ENCODE measurements at places on chromosomes 11 and 22.

DNA sequence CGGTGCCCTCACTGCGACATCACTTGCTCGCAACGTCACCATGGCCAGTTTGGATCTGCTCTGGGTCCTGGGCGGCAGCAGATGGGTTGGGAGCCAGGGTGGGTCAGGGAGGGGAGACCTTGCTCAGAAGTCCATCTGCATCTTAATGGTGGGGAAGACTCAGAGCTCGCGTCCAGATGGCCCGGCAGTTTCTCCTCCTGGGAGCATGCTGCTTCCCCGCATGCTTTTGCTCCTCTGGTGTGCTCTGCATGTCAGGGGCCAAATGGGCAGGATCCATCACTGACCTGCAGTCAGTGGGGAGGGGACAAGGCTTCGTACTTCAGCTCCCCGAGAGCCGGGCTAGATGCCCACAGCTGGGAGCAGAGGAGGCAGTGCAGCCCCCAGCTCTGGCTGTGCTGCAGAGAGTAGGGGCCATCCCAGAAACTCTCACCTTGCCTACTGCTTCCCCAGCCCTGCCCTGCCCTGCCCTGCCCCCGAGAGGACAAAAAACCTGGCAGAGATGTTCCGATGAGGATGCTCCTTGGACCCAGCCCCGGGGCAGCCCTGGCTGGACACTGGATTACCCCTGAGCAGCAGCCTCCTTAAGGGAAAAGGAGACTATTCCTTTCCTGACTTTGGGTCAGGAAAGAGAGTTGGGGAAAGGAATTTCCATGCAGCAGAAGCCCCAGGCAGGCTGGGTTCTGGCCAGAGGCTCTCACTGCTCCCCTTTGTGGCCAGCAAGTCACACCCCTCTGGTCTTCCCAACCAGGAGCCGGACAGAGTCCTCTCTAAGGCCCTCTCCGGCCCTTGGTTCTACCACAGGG, 149.9 kb downstream of the PKNOX2 start:
- DNase-seq: no peak

- no peak for DNase-seq
These were observed 45.6 kb downstream of the OR4D9 start for GRCh38 chr11:59556917-59557348.

DNA sequence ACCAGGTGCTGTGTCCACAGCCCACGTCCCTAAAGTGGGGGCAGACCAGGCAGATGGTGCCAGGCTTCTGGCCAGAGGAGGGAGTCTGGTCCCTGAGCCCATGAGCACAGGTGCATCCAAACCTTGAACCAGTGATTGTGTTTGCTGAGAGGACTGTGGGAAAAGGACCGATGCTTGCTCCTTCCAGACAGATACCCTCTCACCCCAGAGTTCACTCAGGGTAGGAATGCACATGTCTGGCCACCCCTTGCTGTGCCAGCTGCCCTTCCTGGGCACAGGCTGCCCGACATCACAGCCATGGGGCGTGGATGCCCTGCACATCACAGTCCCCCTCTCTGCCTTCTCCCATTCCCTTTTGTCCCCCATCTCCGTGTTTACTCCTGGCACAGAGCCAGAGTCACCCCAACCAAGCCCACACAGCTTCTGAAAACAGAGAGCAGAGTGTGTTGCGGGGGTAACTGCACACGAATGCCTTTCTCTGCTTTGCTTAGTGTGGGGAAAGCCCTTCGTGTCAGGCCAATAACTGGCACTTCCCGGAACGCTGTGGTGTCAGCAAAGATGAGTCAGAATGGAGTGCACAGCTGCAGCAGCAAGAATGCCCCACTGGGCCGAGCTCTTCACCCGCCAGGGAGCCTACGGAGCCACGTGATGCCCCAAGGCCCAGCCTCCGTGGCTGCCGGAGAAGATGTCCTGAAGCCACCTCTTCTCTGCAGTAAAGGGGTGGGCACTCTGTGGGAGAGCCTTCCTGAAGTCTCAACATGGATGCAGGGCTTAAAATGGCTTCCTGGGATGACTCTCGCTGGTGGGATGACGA, 7.6 kb downstream of the CARS1 start:
- peak; percentile 88 for DNase-seq

- no peak for DNase-seq
These were observed 67.0 kb upstream of the EIF3D start for GRCh38 chr22:36595940-36596339.

DNA sequence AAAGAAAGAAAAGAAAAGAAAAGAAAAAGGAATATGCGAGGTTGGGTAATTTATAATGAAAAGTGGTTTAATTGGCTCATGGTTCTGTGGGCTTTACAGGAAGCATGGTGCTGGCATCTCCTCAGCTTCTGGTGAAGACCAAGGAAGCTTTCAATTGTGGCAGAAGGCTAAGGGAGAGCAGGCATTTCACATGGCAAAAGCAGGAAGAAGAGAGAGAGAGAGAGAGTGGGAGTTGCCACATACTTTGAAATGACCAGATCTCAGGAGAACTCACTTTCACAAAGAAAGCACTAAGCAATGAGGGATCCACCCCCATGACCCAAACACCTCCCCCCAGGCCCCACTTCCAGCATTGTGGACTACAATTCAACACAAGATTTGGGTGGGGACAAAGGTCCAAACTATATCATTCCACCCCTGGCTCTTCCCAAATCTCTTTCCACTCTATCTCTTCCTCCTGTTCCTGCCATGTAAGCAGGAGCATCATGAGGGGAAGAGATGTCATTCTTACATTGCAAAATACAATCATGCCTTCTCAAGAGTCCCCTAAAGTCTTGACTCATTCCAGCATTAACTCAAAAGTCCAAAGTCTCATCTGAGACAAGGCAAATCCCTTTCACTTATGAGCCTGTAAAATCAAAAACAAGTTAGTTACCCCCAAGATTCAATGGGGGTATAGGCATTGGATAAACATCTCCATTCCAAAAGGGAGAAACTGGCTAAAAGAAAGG, 38.9 kb downstream of the LINC01488 start:
- DNase-seq: no peak

DNA sequence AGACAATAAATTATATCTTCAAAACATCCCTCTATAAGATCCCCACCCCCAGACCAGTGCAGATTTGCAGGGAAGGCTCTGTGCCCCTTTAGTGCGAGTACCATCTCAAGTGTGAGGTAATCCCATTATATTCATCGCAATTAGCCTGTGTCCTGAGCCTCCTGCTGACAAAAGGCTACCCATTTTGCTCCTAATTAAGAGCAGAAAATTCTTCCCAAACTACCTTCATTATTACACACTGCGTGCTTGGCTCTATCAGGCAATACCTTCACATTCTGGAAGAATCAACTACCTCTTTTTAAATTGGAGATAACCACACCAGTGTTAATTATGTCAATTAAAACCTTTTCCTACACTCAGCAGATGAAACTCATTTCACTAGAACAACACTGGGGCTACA, 1133.4 kb upstream of the CCDC90B start:
- DNase-seq: no peak

DNA sequence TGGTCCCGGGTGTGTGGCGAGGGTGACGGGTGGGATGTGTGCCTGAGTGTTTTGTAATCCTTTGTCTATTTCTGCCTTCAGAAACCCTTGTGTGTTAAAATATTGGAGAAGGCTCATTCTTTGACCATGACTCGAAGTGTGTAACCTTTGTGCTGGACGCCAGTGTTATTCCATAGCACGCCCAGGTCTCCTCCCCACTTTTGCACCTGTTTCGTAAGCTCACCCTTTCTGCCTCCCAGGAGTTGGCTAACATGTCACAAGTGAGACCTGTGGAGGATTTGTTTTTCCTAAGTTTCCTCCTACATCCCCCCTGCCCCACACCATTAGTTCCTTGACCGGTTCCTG, 382 bp downstream of the C11orf54 start:
- DNase-seq: no peak

- DNase-seq: peak; percentile 53
These were observed 49.1 kb upstream of the CAPRIN1 start for GRCh38 chr11:34002420-34002819.

DNA sequence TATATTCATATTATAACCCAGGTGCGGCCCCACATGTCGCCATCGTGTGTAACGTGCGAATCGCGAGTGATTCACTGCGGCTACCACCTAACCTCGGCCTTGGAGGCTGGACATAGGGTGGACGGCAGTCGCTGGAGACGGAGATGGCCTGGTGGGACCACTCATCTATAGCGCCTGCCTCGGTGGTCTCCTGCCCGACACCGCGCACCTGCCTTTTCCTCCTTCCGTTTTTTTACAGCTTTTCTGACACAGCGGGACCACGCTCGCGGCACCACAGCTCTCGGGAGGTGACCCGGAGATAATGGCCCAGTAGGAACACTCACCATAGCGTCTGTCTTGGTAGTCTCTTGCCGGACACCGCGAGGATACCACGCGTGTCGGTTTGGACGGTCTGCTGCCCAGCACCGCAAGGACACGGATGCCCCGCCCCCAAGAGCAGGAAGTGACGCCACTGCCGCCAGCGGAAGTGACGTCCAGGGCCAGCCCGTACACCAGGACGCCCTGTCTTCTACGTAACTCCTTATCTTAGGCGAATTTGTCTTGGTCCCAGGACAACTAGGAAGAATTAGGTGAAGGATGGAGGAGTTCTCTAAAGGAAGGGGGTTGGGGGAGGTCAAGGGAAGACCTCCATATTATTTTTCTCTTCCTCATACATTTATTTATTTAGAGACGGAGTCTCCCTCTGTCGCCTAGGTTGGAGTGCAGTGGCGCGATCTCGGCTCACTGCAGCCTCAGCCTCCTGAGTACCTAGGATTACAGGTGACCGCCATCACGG, 6.4 kb downstream of the SNU13 start:
- peak; percentile 85 for DNase-seq

DNA sequence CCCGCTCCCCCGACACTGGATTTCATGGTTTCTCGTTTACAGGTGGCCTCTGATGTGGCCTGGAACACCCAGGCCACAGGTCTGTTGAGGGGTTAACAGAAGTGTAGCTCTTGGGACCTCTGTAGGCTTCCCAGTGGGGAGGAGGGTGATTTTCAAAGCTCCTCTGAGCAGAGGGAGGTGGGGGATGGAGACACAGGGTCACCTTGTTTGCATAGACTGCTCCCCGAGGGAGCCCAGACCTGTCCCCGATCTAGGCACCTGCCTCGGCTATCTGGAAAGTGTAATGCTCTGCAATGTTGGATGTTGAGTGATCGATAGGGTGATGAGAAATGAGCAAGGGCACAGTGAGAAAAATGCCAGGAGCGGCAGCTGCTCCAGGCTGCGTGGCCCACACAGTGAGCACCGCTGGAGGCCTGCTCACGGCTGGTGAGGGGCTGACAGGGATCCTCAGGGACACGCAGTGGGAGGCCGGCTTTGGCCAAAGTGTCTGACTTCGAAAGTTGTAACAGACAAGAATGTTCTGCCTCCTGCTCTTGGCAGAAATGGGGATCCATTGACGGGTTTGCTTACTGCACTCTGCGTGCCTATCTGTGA, 594.1 kb downstream of the BRD1 start:
- DNase-seq: no peak

GRCh38 chr11:1193326-1194230, 29.3 kb upstream of the MUC5B start:
- DNase-seq: no peak

GRCh38 chr11:64204080-64204440, 2.5 kb upstream of the FERMT3 start:
- DNase-seq: no peak

DNA sequence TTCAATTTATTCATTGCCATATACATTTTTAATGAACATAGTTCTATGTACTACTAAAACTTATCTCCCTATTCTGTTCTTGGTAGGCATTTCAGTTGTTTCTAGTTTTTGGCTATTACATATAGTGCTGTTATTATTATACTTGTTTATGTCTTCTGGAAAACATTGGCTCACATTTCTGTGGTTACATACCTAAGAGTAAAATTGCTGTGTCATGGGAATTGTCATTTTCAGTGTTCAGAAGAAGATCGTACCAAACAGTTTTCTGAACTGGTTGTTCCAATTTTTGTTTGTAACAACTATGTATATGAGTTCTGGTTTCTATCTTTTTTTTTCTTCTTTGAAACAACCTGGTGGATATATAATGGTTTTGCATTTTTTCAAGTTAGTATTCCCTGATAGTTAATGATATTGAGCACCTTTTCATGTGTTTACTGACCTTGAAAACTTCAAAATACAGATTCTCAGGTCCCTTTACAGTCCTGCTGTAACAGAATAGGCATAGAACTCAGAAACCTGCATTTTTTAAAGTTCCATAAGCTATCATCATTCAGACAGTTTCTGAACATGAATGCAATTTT, 230.7 kb downstream of the JRKL start:
- no peak for DNase-seq

GRCh38 chr22:29288837-29289236, 17.6 kb upstream of the GAS2L1 start:
- DNase-seq: no peak

DNA sequence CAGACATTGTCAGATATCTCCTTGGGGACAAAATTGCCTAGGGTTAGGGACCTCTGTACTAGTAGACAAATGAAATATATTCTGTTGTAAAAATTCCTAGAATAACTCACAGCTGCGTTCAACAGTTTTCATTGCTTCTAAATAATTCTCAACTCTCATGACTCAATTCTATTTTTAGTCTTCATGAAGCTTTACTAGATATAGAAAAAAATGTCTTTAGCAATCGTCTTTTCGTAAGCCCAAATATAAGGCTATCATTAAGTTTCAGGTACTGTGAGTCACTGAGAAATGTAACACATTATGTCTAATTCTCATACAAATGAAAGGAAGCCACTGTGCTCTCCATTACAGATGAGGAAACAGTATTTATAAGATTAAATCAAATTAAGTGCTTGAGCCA, 6.4 kb downstream of the MMP12 start:
- DNase-seq: no peak

DNA sequence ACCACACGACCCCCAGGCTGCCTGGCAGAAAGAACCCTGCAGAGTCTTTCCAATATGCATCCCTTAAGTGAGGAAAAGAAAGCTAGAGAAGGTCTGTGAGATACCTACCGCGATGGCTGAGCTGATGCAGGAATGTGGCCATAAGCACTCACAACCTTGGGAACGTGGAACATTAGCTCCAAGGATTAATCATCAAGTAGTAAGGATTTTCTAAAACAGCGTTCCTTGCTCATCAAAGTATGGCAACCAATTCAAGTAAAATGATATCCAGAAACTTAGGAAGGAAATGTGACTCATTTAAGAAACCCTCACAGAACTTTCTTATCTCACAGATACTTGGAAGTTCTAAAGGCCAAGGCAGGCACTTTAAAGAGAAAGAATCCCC, 12.8 kb downstream of the PACSIN2 start:
- DNase-seq: no peak

DNA sequence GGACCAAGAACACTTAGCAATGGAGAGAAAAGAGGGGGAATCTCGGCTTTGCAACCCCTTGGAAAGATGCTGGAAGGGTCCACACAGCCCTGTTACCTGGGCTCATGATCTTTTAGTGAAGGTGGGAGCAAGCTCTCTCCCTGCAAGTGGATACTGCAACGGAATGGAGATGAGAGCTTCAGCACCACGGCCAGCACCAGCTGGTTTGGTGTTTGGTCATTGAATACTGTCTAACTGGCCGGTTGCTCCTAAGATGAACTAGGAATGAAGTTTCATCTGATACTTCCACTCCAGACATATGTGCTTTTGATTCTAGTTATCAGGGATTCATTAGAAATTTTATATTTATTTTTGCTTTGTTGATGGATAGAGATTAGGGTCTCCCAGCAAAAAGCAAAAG, 16.3 kb downstream of the HTR3A start:
- DNase-seq: no peak

GRCh38 chr11:69044111-69045013, 4.4 kb upstream of the TPCN2 start:
- DNase-seq: peak; percentile 29

GRCh38 chr11:95279921-95280868, 49.2 kb upstream of the SESN3 start:
- peak; percentile 24 for DNase-seq
